ENCODE measurements at places on chromosomes 4 and X.

DNA sequence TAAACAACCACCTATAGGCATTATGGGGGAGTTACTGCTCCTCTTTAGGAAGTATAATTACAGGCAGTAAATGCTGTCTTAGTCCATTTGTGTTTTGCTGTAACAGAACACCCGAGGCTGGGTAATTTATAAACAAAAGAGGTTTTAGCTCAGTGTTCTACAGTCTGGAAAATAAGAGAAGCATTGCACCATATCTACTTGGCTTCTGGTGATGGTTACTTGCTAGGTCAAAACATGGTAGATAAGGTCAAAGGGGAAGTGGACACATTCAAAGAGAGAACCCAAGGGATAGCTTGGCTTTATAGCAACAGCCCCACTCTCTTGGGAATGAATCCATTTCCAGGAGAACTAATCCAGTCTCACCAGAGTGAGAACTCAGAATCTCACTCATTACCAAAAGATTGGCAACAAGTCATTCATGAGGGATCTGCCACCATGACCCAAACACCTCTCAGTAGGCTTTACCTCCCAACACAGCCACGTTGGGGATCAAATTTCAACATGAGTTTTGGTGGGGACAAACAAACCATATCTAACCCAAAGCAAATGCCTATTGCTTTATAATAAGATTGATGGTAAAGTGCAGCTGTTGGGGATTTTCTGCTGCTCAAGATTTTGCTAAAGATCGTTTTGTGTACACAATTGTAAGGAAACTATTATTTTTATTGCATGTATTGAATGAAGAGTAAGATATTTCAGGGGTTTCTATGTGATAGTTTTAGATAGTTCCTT, 32.6 kb downstream of the STAG2 start:
- no peak for DNase-seq

- no peak for DNase-seq
These were observed 204.7 kb upstream of the STK26 start for GRCh38 chrX:131818297-131818936.

GRCh38 chr4:38017609-38018008, 57.4 kb downstream of the PTTG2 start:
- DNase-seq = no peak

GRCh38 chr4:158458271-158458895, 63.3 kb upstream of the RXFP1 start:
- no peak for DNase-seq

GRCh38 chr4:150164055-150164454, 85.8 kb downstream of the DCLK2 start:
- no peak for DNase-seq

- DNase-seq = no peak
These were observed 37.6 kb downstream of the PLS3 start for GRCh38 chrX:115598556-115598955.

DNA sequence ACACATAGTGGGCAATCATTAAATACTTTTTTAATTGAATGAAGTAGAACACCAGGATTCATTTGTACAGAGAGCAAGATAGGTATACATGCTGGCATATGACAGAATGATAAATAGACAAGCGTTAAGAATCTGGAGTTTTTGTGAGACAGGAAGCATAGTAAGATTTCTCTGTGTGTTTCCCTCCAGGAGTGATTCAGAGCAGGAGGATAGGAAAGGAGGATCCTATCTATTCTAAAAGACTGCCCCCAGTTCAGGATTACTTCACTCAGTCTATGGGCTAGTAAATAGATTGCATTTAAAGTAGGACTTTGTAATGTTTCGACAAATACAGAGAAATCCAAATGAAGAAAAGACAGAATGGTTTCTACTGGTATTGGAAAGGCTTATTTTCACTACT, 423.7 kb downstream of the PDGFC start:
- DNase-seq = no peak

- no peak for DNase-seq
These were observed 2381.1 kb upstream of the AGA start for GRCh38 chr4:179823342-179823741.

DNA sequence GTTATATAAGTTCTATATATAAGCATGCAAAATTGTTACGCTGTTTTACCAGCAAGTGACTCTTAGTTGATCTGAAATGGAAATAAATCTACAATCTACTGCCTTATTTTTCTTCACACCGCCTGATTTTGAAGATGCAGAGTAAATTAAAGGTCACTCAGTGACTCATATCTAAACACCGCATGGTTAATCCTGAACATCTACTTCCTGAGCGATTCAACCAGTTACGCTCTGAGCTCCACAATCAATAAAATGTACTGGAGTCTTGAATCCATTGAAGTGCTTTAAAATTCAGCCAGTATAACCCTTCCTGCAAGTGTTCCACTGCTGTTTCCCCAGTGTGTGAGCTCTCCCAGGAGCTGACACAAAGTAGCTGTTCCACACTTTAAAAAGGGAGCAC, 192.8 kb downstream of the SLC7A11 start:
- no peak for DNase-seq

- no peak for DNase-seq
These were observed 62.4 kb upstream of the PPARGC1A start for GRCh38 chr4:23952258-23952657.

DNA sequence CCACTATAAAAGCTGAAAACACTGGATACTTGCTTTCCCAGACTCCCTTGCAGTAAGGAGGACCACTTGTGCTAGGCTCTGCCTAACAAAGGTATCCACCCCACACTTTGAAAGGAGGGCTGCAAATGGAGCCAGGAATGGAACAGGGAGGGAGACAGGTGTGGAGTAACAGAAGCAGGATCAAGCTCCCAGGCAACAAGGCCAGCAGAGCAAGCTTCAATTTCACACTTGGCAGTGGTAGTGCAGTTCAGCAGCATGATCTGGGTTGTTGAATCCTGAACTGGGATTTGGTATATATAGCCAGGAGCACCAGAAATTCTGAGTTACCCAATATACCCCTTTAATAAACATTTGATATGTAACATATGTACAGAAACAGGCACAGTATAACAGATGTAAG, 9.8 kb downstream of the LAMP2 start:
- no peak for DNase-seq

DNA sequence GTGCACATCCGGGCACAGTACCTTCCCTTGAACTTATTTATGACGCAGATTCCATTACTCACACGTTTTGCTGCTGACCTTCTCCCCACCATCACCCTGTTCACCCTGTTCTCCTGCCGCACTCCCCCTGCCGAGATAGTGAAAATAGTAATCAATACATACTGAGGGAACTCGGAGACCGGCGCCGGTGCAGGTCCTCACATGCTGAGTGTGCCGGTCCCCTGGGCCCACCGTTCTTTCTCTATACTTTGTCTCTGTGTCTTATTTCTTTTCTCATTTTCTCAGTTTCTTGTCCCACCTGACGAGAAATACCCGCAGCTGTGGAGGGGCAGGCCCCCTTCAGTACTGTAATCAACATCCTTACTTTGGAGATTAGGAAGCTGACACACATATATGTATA, 1337.1 kb upstream of the PABPC4L start:
- DNase-seq = no peak

GRCh38 chrX:1894740-1895139, 279.9 kb downstream of the ASMT start:
- no peak for DNase-seq

DNA sequence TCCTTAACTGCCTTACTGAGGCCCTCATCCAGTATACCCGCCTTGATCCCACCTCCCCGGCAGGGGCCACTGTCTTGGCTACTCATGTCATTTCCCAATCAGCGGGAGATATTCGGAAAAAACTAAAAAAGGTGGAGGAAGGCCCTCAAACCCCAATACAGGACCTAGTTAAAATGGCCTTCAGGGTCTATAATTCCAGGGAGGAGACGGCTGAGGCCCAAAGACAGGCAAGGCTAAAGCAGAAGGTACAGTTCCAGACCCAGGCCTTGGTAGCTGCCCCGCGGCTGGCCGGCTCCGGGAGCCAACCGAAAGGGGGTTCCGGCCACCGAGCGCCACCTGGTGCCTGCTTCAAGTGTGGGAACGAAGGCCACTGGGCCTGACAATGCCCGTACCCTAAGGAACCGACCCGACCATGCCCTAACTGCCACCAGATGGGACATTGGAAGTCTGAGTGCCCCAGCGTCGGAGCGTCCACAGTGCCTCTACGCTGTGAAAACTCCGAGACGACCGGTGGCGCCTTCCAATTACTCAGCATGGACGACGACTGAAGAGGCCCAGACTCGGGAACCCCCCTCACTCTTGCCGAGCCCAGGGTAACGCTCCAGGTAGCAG, 959.6 kb downstream of the RPA4 start:
- DNase-seq = no peak

DNA sequence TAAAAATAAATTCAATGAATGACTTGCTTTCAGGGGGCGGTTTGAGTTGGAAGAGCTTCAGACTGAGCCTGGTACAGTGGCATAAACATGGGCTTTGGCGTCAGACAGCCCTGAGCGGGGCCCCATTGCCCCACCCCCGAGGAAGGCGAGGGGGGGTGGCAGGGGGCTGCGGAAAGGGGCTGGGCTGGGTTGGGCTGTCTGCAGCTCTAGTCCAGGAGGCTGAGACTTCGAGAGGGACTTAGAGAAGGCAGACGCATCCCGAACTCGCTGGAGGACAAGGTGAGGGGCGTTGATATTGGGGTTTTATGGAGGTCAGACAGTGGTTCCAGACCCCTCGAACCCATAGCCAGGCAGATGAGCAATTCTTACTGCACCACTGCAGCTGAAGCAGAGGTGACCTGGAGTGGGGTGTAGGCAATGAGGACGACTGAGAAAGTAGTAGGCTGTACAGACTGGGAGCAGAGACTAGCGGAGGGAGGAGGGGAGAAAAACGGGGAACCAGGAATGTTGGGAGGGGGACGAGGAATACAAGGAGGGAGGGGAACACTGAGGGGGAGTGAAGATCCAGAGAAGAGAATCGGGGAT, at the start of gene MAGED2:
TSS of gene MAGED2 (plus strand) at position 222 of the 585 bp plus-strand sequence. CDS start 1,587 bp downstream, outside the sequence.
- DNase-seq = peak; percentile 69
